ENCODE measurements at places on chromosomes 2 and 18. TPM values are rescaled to one million over a fixed set of nuclear protein-coding genes. Genes with fewer than 3 reads are reported as not detected.

METTL4 gene
- total RNA-seq = 7.0 TPM

GMPPA gene
- total RNA-seq = 22.6 TPM

ARHGAP28 gene
- 2.1 TPM for total RNA-seq

RGPD3 gene
- 0.08 TPM for total RNA-seq

CEP68 gene
- 21.6 TPM for total RNA-seq

SERPINB12 gene
- not detected for total RNA-seq

IL1A gene
- total RNA-seq = not detected

SAP130 gene
- total RNA-seq = 19.9 TPM

APCDD1 gene
- total RNA-seq = 9.9 TPM

CCDC85A gene
- total RNA-seq = 2.7 TPM

CTLA4 gene
- not detected for total RNA-seq

CRYGA gene
- total RNA-seq = not detected

- DNase-seq = no peak
Observed at GRCh38 chr2:61045999-61046398, 19.7 kb upstream of the SANBR start.

- DNase-seq = no peak
Observed at GRCh38 chr2:208671886-208672680, 265.5 kb downstream of the PTH2R start.

GRCh38 chr2:118693287-118693822 is 154.1 kb downstream of the EN1 start:
- DNase-seq = no peak

GRCh38 chr2:64349131-64349530 is 104.8 kb upstream of the LGALSL start:
- no peak for DNase-seq

- no peak for DNase-seq
Observed at GRCh38 chr2:55838653-55839052, 84.9 kb downstream of the EFEMP1 start.

GRCh38 chr2:6077585-6077984 is 385.4 kb downstream of the SOX11 start:
- DNase-seq = no peak

GRCh38 chr18:73688851-73689711 is 458.6 kb downstream of the FBXO15 start:
- no peak for DNase-seq

GRCh38 chr18:44388329-44388728 is 292.4 kb upstream of the SETBP1 start:
- DNase-seq = no peak

DNA sequence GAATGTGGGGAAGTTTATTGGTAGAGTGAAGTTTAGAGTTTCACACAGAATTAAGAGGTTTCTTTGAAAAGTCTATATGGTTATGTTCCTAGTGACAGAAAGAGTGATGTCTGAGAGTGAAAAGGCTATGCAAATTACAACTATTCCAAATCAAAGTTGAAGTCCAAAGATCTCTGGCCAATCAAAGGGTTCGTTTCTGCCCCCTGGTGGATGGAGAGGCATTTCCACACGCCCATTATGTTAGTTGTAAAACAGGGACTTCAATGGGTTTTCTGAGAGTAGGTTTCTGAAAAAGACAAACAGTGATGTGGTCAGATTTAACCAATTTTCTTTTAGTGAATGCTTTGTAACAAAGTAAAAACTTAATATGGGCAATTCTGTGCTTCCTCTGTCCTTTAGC is 441.5 kb upstream of the POU3F3 start:
- DNase-seq = no peak

DNA sequence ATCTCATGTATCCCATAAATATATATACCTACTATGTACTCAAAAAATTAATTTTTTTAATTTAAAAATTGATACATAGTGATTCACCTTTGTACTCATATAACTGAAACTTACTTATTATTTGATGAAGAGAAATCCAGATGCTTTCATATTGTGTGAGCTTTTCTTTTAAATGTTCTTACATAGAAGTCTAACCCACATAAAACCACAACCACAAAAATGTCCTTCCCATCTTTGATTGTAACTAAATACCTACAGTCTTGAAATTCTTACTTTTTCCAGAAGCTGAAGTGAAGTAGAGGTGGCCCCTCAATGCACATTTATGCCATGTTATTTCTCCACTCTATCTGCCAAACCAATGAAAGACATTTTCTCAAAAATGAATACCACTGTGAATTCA is 117.9 kb upstream of the COL5A2 start:
- DNase-seq = no peak

DNA sequence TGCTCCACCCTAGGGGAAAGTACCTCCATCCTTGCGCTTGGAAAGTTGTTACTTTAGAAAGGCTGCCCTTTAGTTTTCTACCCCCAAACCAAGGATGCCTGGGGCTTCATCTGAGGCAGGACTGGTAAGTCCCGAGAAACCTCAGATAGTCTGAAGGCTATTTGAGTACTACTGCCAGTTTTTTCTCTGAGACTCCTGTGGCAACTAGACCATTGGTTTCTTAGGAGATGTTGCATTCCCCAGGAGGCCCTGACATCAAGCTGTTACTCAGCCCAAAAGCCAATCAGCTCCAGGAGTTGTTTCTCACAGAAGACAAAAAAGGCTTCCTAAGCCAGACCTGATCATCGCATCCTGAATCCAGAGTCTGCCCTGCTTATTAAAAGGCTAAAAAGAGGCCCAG is 67.2 kb downstream of the COLEC12 start:
- DNase-seq = no peak

DNA sequence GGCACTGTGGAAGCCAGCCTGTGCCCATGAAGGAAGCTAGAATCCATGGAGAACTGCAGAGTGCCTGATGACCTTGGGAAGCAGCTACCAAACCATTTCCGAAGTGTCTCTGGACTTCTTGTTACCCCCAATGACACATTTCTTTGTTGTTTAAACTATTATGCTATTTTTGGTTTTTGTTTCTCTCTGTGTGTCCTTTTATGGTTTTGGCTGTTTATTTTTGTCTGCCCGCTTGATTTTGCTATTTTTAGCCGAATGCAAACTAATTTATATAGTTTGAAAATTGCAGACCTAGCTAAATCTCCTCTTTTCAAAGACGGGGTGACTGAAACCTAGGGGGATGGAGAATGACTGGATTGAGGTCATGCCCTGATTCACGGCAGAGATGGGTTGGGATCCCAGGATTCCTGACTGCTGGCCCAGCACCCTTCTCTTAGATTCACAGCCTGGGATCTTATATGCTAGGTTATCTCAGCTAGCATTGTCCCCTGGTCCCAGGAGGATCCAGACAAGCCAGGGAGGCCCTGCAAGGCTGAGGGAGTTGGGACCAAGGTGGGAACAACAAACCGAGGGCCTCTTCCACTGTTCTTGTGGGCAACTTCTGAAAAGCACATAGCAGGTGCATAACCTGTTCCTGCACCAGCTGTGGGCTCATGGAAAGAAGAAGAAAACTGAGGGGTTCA is 116.3 kb upstream of the HAAO start:
- peak; percentile 20 for DNase-seq

- no peak for DNase-seq
Observed at GRCh38 chr2:29811378-29811777, 110.0 kb downstream of the ALK start.

DNA sequence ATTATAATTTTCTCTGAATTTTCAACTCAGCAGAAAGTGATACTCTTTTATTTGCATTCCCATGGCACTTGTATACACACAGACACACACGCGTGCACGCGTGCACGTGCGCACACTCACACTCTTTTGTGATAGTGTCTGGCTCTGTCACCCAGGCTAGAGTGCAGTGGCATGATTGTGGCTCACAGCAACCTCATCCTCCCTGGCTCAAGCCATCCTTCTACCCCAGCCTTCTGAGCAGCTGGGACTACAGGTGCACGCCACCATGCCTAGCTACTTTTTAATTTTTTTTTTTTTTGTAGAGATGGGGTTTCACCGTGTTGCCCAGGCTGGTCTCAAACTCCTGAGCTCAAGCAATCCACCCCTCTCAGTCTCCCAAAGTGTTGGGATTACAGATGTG is 123.2 kb downstream of the MC4R start:
- no peak for DNase-seq

DNA sequence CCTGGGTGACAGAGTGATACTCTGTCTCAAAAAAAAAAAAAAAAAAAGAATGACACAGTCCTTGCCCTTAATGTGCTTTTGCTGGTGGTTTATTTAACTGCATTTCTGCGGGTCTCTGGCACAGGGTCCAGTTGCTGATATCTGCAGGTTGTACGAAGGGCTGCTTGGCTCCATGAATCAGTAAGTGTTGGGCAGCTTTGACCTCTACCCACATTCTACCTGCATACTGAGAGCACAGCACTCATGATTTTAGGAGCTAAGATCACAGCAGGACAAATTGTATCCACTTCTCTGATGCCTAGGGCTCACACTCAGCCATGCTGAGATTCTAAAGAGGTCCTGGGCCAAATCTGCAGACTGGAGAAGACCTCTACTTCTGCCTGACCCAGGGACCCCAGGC is 119.4 kb upstream of the MYCN start:
- no peak for DNase-seq
